ENCODE measurements at places on chromosomes 11 and 22. TPM values are rescaled to one million over a fixed set of nuclear protein-coding genes. Genes with fewer than 3 reads are reported as not detected.

DNA sequence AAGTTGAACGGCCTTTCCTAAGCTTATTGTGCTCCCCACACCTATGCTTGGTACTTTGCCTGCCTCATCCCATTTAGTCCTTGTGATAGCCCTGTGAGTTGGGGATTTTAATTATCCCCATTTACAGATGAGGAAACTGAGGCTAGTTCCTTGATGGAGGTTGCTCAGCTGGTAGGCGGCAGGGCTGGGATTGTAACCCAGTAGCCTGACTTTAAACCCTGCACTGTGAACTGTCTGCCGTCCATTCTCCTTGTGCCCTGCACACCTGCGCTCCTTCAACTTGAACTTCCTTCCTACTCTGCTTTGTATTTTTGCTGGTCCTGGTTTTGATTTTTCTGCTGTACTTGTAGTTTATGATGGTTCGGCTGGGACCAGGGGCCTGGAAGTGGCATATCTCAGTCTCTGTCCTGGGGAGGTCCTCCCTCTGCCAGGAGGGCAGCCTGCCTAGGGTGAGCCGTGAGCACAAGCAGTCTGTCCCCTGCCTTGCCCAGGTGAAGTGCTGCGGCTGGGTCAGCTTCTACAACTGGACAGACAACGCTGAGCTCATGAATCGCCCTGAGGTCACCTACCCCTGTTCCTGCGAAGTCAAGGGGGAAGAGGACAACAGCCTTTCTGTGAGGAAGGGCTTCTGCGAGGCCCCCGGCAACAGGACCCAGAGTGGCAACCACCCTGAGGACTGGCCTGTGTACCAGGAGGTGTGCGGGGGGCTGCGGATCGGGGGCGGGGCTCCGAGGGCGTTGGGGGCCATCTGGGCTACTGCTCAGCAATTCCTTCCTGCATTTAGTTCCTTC is 52.4 kb downstream of the CD82 start:
- DNase-seq = no peak
- no peak overlapping the region for H3K4me3 ChIP-seq
- H3K27ac ChIP-seq = no peak overlapping the region

DNA sequence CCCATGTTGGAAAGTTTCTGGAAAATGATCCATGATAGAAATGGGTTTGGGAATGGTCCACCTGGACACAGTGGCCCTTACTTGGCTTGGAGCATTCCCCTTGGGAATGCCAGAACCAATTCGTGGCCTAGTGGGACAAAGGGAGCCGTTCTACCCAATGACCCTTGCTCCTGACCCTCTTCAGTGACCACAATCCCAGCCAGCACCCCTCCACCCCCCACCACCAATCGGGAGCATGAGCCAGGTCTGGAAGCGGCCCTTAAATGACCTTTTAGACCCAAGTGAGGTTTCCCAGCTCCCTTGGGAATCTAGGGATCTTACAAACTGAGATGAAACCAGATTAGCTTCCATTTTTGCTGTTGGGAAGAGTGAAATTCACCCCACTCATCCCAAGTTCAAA is 51.3 kb upstream of the CDON start:
- H3K4me3 ChIP-seq = no peak overlapping the region
- no peak for DNase-seq
- H3K4me1 ChIP-seq = peaks cover 67% of the 10 kb centered on the region
- H3K27me3 ChIP-seq = peaks cover 14% of the 10 kb centered on the region

DNA sequence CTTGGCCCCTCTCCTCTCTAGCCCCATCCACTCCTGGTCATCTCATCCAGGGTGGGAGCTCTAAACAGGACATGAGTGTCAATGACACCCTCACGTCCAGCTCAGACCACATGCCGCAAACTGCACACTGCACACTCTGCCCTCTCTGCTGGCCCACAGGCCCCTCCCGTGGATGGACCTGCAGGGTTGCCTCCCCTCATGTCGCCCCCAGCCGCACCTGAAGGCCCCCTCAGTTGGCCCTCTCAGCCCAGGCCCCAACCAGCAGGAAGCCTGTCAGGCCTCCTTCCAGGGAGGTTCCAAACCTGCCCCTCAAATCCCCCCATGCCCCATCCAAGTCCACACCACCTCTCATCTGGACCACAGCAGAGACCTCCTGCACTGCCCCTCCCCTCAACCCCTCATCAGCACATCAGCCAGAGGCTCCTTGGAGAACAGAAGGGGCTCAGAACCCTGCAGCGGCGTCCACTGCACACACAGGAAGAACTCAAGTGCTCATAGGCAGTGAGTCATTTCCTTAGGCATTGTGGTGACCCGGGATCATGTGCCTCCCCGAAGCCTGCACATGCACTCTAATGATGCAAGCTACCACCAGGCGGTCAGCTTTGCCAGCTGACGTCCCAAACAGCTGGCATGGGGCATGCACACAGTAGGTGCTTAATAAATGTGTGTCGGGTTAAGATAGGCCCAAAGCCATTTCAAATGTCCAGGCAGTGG is 12.9 kb upstream of the CDKN1C start:
- H3K4me3 ChIP-seq = no peak overlapping the region
- H3K27ac ChIP-seq = no peak overlapping the region
- peaks cover 12% of the 10 kb centered on the region for H3K27me3 ChIP-seq
- no peaks in the 10 kb centered on the region for H3K36me3 ChIP-seq

DNA sequence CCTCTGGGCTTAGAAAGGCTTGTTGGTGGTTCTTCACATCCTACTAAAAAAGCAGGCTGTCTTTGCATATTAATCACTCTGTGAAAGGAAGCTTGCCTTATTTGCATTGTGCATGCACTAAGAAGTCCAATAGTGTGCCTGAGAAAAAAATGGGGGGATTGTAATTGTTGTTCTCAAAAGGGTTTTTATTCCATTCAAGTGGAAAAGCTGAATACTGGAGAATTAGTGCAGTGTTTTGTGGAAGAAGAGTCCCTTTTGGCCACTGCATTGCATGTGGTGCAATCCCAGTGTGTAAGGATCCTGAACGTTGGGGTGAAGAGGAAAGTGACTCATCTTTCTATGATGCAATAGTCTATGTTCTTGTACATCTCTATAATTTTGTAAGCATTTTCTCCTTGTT is 16.5 kb downstream of the NCAM1 start:
- no peak overlapping the region for H3K4me3 ChIP-seq
- peak; percentile 88 for DNase-seq
- peaks cover under 1% of the 10 kb centered on the region for H3K4me1 ChIP-seq
- no peaks in the 10 kb centered on the region for H3K27me3 ChIP-seq
- H3K36me3 ChIP-seq = no peaks in the 10 kb centered on the region
- H3K27ac ChIP-seq = peak overlapping the region; percentile 54

GRCh38 chr11:88454881-88455280 is 117.3 kb upstream of the CTSC start:
- H3K4me3 ChIP-seq = no peak overlapping the region
- no peaks in the 10 kb centered on the region for H3K4me1 ChIP-seq
- no peak for DNase-seq
- H3K36me3 ChIP-seq = no peaks in the 10 kb centered on the region

GRCh38 chr11:20452585-20452984 is 65.1 kb downstream of the PRMT3 start:
- H3K27ac ChIP-seq = no peak overlapping the region
- H3K27me3 ChIP-seq = no peaks in the 10 kb centered on the region
- H3K4me3 ChIP-seq = no peak overlapping the region
- no peaks in the 10 kb centered on the region for H3K36me3 ChIP-seq
- no peak for DNase-seq
- H3K4me1 ChIP-seq = no peaks in the 10 kb centered on the region

- no peaks in the 10 kb centered on the region for H3K27me3 ChIP-seq
- H3K36me3 ChIP-seq = peaks cover 85% of the 10 kb centered on the region
- DNase-seq = no peak
- H3K4me3 ChIP-seq = no peak overlapping the region
- H3K27ac ChIP-seq = no peak overlapping the region
Observed at GRCh38 chr11:34161812-34162492, 56.5 kb downstream of the NAT10 start.

- no peaks in the 10 kb centered on the region for H3K27me3 ChIP-seq
- H3K27ac ChIP-seq = no peak overlapping the region
- no peak for DNase-seq
- H3K4me3 ChIP-seq = no peak overlapping the region
Observed at GRCh38 chr11:82782825-82783374, 49.2 kb upstream of the FAM181B start.

- DNase-seq = no peak
- no peaks in the 10 kb centered on the region for H3K27me3 ChIP-seq
- no peak overlapping the region for H3K27ac ChIP-seq
- peaks cover 12% of the 10 kb centered on the region for H3K4me1 ChIP-seq
- no peaks in the 10 kb centered on the region for H3K36me3 ChIP-seq
Observed at GRCh38 chr11:69934861-69935494, 115.8 kb upstream of the FGF3 start.

GRCh38 chr11:118948000-118948399 is 8.1 kb upstream of the UPK2 start:
- no peaks in the 10 kb centered on the region for H3K36me3 ChIP-seq
- no peak overlapping the region for H3K4me3 ChIP-seq
- no peak for DNase-seq
- no peaks in the 10 kb centered on the region for H3K4me1 ChIP-seq
- H3K27ac ChIP-seq = no peak overlapping the region

DNA sequence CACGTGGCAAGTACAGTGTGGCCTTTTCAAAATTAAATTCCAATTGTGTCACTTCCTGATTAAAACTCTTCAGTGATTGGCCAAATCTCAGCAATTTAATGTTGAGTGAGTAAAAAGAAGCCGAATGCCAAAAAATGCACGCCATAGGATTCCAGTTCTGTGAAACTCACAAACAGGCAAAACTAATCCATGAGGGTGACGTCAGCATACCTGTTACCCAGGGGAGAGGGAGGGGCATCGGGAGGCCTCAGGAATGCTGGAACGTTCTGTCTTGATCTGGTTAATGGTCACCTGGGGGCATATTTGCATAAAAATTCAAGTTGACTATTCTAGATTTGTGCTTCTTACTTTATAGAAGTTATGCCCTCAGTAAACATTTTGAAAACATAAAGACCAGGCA is 39.9 kb upstream of the RAB1B start:
- no peak overlapping the region for H3K4me3 ChIP-seq
- DNase-seq = no peak
- peaks cover 67% of the 10 kb centered on the region for H3K36me3 ChIP-seq
- H3K4me1 ChIP-seq = peaks cover 7% of the 10 kb centered on the region
- no peak overlapping the region for H3K27ac ChIP-seq
- no peaks in the 10 kb centered on the region for H3K27me3 ChIP-seq

DNA sequence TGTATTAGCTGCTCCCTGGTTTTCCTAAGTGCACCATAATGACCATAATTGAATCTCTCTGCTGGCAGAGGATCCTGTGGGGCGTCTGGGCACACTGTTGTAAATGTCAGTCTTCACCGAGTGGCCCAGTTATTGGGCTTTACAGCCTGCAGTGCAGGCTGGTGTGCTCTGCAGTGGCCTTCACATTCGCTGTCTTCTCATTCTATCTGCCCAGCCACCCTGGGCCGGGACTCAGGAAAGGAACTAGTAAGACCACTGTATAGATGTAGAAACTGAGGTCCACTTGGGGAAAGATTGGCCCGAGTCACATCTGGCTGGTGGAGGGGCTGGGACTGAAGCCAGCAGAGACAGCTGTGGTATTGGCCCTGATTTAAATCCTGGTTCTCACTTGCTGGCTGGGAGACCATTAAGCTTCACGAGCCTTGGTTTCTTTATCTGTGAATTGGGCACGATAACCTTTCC is 49.3 kb downstream of the TSPAN18 start:
- H3K4me3 ChIP-seq = no peak overlapping the region
- H3K4me1 ChIP-seq = peaks cover 51% of the 10 kb centered on the region
- H3K36me3 ChIP-seq = peaks cover 3% of the 10 kb centered on the region
- DNase-seq = no peak
- H3K27me3 ChIP-seq = no peaks in the 10 kb centered on the region
- H3K27ac ChIP-seq = peak overlapping the region; percentile 26

- peak overlapping the region; percentile 40 for H3K27ac ChIP-seq
- H3K4me3 ChIP-seq = no peak overlapping the region
- H3K36me3 ChIP-seq = no peaks in the 10 kb centered on the region
- no peaks in the 10 kb centered on the region for H3K27me3 ChIP-seq
- DNase-seq = no peak
Observed at GRCh38 chr11:131889146-131889577, 518.7 kb downstream of the NTM start.

DNA sequence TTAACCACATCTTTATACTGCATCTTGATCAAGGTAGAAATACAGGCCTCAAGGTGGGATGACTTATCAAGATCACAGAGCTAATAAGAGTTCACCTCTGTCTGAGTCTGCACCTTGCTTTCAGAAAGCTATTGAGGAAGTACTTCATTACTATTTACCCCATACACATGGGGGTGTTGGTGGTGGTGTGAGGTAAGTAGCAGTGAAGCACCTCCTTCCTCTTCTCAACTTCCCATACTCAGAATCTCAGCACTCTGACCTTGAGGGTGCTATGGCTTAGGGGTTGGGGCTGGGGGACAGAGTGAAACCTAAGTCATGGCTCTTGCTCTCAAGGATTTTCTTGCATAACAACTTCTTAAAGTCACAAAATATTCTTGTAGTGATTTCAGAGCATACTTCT is 56.9 kb downstream of the ME3 start:
- no peaks in the 10 kb centered on the region for H3K4me1 ChIP-seq
- no peaks in the 10 kb centered on the region for H3K27me3 ChIP-seq
- H3K27ac ChIP-seq = no peak overlapping the region
- H3K36me3 ChIP-seq = no peaks in the 10 kb centered on the region

DNA sequence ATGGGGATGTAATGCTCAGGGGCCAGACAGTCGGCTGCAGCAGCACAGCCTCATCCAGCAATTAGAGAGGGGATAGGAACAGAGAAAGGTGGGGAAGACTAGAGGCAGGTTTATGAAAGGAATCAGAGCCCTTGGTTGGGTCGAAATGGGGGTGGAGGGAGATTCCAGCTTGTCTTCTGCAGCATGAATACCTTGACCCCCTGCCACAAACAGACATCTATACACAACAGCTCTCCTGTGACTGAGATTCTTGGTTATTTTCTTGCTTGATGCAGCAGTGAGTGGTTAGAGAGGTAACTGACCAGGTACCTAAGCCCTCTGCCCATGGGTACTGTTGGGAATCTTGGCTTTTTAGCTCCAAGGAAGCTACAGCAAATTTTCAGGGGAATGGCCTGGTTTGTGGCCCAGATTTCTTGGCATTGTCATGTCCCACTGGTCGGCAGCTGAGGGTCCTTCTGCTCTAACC is at the start of gene TRIM49D1:
Gene TRIM49D1, minus strand, starts transcription at position 51 of the 466 bp plus-strand sequence. CDS start 4,535 bp downstream, outside the sequence.
- no peaks in the 10 kb centered on the region for H3K4me1 ChIP-seq
- H3K4me3 ChIP-seq = no peak within 1 kb of the TSS
- no peaks in the 10 kb centered on the region for H3K36me3 ChIP-seq
- no peak within 1 kb of the TSS for H3K27ac ChIP-seq

- H3K27ac ChIP-seq = no peak overlapping the region
- no peaks in the 10 kb centered on the region for H3K27me3 ChIP-seq
- no peak for DNase-seq
- no peaks in the 10 kb centered on the region for H3K36me3 ChIP-seq
Observed at GRCh38 chr11:98230678-98231077, 790.1 kb upstream of the CNTN5 start.

KCNE3 gene
- total RNA-seq = 4.7 TPM

LDLRAD3 gene
- 20.9 TPM for total RNA-seq

SEC14L6 gene
- 7.9 TPM for total RNA-seq

PHLDB1 gene
- 61.3 TPM for total RNA-seq

UCP2 gene
- total RNA-seq = 12.2 TPM
